GM12878 (cell line): ENCODE measurements at places on chromosomes 4 and X.

DNA sequence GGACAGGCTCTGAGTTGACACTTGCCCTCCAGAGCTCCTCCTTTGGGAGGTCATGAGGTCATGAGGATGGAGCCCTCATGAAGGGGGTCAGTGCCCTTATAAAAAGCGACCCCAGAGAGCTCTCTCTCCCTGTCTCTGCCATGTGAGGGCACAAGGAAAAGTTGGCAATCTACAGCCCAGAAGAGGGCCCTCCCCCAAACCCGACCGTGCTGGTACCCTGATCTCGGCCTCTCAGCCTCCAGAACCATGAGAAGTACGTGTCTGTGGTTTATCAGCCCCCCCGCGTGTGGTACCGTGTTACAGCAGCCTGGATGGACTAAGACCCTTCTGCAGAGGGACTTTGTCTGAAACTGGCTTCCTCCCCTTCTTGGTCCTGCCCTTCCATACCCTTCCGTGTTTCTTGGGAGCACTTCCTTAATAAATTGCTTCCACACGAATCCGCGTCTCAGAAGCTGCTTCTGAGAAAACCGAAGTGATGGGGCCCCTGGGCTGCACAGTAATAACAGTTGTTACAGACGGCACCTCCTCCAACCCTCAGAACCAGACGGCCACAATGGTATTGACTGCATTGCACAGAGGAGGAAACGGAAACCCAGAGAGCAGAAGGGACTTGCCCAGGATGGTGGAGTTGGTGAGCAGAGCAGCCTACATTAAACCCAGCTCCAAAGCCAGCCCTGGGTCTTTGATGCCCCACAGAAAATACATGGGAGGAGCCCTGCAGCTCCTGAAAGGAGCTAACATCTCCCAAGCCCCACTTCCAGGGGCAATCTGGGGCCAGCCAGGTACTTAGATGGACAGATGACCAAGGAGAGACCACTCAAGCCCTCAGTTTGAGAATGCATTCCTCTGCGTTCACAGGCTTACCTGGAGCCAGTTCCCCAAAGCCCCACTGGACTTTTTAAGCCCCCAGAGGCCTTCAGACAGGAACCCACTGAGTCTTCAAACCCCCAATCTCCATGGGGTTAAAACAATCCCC, 242.7 kb downstream of the BCOR start:
- peak; percentile 82 for DNase-seq

DNA sequence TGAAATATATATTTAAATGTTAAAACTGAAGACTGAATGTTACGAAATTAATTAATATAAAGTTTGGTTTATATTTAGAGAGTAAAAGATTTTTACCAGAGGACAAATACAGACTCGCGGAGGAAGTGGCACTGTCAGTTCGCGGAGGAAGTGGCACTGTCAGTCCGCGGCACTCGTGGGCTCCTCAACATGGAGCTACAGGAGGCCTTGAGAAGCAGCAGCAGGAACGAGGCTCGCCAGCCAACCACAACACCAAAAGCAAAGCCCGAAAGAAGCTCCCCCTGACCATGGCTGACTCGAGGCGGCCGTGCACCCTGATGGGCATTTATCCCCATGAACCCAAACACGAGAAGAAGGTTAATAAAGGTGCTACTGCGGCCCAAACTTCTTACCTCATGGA, 125.3 kb upstream of the PABPC4L start:
- DNase-seq, result no peak

DNA sequence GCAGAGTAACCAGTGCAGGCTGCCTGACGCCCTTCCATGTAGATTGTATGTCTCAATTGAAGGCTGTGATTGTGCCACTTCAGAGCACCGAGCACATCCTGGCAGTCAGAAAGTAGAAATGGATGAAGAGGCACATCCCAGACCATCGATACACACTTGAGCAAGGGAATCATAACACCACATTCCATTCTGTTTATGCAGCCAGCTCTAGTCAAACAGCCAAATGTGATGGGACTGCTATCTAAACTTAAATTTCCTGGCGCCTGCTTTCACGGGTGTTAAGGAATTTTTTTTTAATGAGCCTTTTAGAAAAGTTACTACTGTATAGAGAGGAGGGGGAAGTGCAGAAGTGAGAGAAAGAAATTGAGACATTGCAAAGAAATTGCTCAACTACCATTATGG, 84.4 kb downstream of the PPARGC1A start:
- no peak for DNase-seq

- DNase-seq, result no peak
Observed at GRCh38 chr4:153655928-153656327, 28.2 kb upstream of the TLR2 start.

DNA sequence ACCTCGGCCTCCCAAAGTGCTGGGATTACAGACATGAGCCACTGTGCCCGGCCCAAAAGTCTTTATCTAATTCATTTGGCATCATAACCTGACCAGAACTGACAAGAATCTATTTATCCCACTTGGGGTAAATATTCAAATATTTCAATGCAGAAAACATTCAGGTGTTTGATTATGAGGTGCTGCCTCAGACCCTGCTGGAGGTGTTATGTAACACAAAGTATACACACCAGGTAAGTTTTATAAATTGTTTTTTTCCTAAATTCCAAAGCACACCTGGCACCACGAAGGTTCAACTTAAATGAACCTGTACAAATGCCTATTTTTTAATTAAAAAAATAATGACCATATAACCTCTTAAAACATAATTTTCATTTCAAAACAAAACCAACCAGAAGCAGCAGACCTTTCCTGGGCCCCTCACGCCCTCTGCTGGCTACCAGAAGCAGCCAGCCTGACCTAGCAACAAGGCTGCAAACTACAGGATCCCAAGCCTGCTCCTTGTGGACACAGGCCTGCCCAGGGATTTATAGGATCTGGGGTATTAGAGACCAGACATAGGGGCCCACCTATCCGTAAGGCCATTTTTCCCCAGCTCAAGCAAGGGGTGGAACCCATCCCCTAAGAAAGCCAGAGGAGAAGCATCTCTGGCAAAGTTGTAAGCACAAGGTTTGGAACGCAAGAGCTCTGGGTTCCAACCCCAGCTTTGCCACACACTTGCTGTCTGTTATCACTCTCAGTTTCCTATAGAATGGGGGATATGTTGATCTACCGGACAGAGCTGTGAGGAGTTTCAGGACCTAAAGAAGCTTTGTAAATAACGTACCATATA, 11.7 kb downstream of the OTUD5 start:
- DNase-seq, result no peak

GRCh38 chr4:128107766-128108165, 46.7 kb downstream of the LARP1B start:
- DNase-seq, result no peak

DNA sequence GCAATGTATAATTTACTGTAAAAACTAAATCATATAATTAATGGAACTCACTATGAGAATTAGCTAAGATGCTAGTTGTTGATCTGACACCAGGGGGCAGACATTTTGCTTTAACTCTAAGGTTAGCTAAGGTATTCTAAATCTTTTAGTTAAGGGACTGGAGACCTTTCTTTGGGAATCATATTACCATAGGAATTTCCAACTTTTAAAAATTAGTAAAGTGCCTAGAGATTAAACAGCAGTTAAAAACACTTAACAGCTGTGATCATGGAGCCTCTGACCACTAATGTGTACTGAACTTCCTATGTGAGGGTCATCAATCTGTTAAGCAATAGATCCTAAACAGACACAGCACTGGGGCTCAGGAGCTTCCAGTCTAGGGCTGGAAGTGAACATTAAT, 226.6 kb downstream of the NSUN7 start:
- DNase-seq, result no peak

- no peak for DNase-seq
Observed at GRCh38 chr4:27182211-27182610, 321.6 kb downstream of the STIM2 start.

- no peak for DNase-seq
Observed at GRCh38 chr4:15786743-15787142, 8.6 kb downstream of the CD38 start.

- DNase-seq, result no peak
Observed at GRCh38 chr4:137601934-137602333, 69.6 kb upstream of the PCDH18 start.

GRCh38 chr4:61202638-61203435, 2.7 kb downstream of the ADGRL3 start:
- no peak for DNase-seq

GRCh38 chr4:159191989-159192388, 89.1 kb downstream of the RAPGEF2 start:
- DNase-seq, result no peak

- no peak for DNase-seq
Observed at GRCh38 chrX:136464589-136464988, 23.2 kb upstream of the BRS3 start.

DNA sequence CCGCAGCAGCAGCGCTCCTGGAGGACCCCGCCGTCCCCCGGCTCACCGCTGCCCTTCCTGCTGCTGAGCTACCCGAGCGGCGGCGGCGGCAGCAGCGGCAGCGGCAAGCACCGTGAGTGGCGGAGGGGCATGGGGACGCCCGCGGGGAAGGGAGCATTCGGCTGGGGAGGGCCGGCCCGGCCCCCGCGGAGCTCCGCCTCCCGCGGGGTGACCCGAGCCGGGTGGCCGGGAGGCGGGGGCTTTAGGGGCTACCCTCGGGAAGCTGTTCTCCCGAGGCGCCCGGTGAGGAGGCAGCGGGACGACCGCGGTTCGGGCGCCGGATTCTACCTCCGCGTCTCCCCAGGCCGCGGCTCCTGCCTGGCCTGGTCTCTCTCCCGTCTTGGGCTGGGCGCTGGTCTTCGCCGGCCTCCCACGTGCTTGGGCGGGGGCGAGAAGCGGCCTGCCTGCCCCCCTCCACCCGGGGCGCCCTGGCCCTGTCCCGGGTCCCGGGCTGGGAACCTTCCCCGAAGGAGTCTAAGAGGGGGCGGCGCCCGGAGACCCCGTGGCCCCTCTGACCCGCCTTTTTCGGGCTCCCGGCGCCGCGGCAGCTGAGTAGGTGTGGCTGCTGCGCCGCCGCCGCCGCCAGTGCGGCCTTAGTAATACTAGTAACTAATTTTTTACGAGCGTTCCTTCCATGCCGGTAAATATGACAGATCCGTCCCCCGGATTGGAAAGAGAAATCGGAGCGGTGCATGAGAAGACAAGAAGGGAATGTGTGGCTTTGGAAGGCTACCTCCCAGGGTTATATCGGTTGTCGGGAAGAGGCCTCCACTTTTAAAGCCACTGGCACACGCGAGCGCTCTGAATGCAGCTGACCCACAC, 16.4 kb upstream of the RUFY3 start:
- DNase-seq, result no peak

GRCh38 chrX:6002056-6002455, 226.6 kb downstream of the NLGN4X start:
- DNase-seq, result no peak

DNA sequence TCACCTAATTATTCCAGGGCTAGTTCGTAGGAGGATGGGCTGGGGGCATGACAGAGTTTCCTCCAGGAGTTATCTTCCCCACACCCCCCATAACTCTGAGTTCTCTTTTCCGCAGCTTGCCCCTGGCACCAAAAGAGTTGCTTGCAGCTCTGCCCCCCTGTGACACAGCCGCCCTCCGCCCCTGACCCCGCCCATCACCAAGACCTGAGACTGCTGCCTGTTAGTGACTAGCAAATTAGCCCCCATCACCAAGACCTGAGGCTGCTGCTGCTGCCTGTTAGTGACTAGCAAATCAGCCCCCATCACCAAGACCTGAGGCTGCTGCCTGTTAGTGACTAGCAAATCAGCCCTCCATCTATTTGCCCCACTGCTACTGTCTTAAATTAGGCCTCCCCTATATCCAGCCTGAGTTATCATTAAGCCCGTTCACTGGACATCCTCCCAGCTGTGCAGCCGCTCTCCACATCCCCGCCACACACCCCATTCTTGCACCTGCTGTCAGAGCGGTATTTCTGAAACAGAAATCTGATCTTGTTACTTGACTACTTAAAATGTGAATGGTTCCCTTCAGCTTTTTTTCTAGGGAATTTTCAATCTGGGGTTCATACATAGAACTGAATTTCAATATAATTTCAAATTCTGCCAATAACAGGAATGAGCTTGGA, 1.5 kb upstream of the PAPSS1 start:
- no peak for DNase-seq

DNA sequence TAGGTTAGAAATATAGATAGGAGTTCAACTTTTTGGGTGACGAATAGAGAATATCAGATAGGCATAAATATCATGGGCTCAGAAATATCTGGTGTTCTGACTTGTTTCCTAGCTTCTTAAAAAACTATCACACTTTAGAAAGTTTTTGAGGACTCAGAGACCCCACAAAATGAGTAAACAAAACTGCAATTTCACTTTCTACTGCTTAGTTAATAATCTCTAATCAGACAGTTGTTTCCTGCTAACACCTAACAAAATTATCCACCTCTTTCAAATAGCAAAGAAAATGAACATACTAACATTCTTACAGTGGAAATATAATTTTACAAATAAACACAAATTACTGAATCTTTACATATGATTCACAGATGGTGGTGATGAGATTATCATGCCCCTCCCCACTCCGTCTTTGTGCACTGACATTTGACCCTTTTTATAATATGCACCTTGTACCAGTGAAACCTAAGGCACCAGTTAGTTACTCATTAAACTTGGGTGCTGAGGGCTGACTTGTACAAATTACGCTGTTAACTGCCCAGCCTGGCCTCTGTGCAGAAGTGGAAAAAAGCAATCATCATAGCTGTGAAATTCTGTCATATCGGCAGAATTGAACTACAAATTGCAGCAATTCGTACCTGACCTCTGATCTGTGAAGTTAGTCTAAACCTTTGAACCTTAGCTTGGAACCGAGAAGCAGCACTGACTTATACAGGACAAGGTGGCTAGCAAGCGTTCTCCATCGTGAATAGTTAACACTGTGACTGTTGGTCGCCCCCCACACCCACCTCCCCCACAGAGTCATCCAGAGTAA, 138.7 kb downstream of the CHRNA9 start:
- DNase-seq, result peak; percentile 46

- no peak for DNase-seq
Observed at GRCh38 chr4:108303488-108304177, 134.9 kb upstream of the LEF1 start.

DNA sequence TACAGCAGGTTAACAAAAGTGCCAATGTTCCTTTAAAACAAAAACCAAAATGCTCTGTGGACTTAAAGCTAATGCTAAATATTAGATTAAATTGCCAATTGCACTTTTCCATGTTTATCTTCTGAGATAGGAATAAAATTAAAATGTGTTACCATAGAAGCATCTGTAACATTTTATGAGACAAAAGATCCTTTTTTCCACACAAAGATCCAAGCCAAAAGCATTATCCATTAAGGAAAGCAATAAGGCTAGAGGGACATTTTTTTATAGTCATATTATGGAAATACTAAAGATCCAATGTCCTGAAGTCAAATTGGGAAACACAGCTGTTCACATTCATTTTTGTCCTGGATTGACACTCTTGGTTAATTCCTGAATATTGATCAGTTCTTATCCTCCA, 73.6 kb downstream of the PALLD start:
- no peak for DNase-seq

GRCh38 chr4:5933996-5934831, 41.3 kb upstream of the CRMP1 start:
- DNase-seq, result no peak

GRCh38 chrX:109511113-109511512, 25.5 kb upstream of the NXT2 start:
- DNase-seq, result no peak
